ENCODE measurements at places on chromosomes 3 and 15.

DNA sequence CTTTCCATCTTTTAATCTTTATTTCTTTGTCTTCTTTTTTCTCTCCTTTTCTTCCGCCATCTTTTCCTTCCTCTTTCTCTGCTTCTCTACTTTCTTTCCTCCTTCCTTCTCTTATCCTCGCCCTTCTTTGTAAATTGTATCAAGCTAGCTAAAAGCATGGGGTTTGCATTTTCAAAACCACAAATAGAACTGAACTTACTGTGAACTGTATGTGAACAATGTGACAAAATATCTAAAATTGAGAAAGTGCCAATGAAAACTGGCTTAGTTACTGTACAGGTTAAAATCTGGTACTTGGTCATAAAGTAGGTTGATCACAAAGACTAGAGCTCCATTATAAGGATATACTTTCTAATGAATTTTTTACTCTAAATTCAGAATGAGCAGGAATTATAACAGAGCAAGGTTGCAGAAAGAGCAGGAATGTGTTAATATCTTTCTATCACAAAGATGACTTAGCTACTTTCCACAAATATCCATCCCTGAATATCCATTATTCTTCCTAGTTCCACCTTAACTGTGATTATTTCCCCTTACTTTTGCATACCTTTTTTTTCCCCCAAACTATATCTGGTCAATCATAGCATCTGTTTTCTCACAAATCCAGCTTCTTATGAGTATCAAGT lies 122.4 kb downstream of the LSAMP start:
- ATAC-seq = no peak

DNA sequence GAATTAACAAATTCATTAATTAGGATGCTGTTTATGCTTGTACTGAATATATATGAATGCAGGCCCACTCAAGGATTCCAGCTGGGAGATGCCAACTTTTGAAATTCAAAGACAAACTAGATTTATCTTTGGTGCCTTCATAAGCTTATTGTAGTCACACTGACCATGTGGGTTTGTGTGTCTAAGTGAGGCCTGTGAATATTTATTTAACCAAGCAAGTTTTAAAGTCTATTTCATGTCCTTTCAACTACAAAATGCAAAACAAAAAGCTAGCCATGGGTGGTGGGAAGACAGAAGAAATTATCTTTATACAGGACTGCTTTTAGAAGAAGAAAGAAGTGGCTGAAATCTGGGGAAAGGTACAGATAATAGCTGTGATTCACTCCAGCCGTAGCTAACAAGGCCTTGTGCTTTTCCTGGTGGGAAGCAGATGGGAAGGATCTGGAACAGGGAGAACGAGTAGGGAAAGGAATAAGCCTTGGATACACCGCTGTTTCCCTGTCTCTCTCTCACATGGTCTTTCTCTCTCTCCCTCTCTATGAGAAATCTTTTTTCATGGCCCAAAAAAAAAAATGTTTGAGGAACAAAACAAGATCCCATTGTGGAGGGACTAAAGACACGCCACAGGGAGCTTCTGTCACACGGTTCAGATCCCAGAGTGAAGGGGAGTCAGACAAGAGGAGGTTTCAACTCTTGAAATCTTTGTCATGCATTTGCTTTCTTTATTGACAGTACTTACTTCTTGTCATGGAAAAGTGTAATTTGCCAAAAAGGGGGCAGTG lies 225.5 kb downstream of the RORA start:
- ATAC-seq = no peak

DNA sequence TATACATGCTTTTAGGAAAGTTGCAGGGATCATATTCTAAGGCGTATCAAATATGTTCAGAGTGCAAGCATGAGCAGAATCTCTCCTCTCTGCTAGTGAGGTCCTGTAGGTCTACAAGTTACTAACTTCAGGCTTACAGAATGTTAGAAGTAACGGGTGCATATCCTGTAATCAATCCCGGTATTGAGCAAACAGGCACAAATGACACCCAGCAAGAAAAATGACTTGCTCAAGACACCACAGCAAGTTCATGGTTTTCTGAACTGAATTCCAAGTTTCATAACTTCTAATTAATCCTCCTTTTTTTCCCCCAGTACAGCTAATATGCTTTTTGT lies 353.9 kb upstream of the TPRG1 start:
- ATAC-seq = no peak

DNA sequence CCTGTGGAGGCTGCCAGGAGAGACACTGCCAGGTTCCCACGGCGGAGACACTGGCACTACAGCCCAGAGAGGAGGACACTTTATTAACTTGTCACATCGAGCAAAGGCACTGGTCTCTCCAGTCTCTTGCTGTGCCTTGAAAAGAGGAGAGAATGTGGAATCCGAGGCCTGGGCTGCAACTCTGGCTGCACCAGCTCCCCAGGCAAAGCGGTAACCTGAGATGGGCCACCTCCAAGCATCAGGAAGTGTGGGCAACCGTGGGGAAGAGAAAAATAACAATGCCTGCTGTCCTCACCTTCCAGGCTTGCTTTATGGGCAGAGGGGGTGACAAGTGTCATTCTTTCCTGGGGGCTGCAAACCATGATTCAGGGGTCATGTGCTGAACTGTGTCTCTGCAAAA lies 91.6 kb upstream of the RGMA start:
- ATAC-seq = no peak

- ATAC-seq = no peak
Observed at GRCh38 chr3:54863366-54863765, 64.5 kb downstream of the LRTM1 start.

DNA sequence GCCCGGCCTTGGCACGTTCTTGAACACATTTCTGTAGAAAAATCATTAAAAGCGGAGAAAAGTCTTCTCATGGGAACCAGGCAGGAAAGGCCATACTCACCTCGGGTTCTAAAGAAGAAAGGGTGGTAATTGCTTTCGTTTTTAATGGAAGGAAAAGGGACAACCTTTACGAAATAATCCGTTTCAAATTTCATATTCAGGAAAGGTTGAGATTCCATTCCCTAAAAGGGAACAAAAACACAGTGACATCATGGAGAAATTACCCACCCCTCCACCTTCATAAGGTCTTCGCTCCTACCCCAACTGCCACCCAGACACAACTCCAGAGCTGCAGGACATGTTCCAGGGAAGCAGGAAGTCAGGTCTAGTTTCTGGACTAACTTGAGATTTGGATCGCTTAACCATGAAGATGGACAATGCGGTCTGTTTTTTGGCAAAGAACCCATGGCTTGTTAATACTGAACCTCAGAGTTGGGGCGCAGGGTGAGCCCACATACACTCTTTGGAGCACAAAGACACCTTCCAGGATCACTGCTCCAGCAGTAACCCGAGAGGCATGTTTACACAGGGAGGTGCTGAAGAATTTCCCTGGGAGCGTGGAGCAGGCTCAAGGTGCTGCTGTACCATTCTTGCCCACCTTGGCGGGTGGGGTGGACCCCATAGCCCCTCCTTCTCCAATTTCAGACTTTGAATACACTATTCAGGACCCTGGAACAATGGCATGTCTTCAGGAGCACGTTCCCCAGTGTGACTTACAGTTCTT lies 49.2 kb downstream of the SPATA12 start:
- ATAC-seq = no peak

DNA sequence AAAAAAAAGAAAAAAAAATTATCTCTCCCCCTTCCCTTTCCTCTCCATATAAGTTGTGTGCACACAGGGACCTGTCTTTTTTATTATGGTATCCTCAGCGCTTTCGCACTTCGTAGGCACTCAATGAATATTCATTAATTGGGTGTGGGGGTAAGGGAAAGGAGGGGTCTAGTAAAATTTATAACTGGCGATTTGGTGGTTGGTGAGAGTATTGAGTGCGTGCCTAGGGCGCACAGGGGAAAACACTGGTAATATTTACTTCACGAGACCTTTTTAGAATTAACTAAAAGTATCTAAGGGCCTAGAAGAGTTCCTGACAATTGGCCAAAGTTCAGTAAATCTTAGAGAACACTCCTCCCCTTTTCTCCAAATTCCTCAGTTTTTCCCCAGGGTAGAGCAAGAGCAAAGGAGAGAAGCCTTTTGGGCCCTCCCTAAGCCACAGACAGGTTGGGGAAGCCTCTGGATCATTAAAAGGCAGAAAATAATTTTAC lies 25.7 kb downstream of the TYRO3 start:
- ATAC-seq = no peak

DNA sequence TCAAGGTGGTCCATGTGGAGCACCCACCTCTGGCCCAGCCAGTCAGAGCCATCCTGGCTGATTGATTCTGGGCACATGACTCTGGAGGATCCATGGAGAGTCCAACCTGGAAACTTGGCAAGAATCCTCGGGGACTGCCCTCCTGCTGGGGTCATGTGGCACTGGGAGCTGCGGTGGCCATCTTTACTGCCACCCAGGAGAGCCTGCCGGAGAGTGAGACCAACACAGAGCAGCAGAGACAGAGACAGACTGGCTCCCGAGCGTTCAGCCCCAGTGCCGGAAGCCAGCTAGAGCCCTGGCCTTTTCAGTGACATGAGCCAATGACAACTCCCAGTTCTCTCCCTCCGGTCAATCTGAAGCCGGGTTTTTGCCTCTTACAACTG lies 11.5 kb upstream of the GATA2 start:
- ATAC-seq = no peak

DNA sequence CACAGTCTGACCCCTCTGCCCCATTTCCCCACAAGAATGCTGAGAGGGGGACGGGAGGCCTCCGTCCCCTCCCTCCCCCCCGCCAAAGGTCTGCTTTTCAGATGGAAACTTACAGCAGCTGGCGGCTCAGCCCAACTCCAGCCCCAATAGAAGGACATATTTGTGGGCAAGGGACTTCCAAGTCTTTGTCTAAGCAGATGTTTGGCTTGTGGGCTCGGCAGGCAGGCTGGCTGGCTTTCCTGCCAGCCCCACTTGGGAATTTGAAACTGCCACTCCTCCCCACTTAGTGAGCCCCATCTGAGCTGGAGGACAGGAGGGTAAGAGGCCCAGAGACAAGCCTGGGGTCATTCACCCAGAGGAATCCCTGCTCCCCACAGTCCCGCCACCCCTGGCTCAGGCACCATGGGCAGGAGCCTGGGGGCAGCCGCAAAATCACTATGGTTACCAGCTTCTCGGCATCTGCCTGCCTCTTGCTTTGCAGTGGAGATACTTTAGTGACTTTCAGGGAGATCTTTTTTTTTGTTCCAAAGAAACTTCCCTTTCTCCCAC lies 53.6 kb downstream of the LMCD1 start:
- no peak for ATAC-seq

DNA sequence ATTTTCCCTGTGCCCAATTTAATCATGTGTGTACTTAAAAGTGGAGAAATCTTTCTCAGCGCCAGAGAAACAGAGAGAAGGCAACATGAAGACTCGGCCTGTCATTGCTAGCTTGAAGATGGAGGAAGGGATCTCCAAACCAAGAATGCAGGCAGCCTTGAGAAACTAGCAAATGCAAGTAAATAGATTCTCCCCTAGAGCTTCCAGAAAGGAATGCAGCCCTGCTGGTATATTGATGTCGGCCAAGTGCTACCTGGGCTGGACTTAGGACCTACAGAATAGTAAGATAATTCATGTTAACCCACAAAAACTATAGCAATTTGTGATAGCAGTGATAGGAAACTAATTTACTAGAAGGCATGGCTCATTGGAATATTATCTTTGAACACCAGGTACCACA lies 150.9 kb upstream of the ABI3BP start:
- ATAC-seq = no peak

- no peak for ATAC-seq
Observed at GRCh38 chr3:39519554-39520288, 52.2 kb downstream of the MOBP start.

DNA sequence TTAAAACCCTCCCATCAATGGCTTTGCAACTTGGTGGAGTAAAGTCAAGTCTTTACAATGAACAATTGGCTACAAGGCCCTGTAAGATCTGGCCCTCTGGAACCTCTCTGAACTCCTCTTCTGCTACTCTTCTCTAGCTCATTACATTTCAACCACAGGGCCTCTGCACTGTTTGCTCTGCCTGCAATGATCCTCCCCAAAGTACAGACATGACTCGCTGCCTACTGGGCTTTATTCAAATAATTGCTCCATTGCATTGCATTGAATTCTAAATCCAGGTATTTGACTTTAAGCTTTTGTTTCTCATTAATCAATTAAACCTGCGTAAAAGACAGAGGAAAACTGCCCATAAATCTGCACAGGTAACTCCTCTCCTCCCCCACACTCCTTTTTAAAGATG lies 96.7 kb downstream of the CD47 start:
- no peak for ATAC-seq

DNA sequence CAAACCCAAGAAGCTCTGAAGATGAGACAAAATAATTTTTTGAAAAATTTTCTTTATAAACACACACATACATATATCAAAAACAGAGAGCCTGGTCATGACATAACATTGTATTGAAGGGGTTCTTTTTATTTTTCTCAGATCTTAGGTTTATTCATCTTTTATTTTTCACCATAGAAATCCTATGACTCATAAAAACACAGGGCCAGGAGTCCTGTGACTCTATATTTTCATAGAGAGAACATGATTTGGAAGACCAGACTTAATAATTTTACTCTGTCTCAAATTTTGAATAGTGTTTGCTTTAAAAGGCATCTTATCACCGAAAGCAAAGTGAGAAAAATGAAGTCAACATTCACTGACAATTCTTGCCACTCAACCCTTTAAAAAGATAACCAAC lies 57.7 kb downstream of the SUCNR1 start:
- no peak for ATAC-seq

DNA sequence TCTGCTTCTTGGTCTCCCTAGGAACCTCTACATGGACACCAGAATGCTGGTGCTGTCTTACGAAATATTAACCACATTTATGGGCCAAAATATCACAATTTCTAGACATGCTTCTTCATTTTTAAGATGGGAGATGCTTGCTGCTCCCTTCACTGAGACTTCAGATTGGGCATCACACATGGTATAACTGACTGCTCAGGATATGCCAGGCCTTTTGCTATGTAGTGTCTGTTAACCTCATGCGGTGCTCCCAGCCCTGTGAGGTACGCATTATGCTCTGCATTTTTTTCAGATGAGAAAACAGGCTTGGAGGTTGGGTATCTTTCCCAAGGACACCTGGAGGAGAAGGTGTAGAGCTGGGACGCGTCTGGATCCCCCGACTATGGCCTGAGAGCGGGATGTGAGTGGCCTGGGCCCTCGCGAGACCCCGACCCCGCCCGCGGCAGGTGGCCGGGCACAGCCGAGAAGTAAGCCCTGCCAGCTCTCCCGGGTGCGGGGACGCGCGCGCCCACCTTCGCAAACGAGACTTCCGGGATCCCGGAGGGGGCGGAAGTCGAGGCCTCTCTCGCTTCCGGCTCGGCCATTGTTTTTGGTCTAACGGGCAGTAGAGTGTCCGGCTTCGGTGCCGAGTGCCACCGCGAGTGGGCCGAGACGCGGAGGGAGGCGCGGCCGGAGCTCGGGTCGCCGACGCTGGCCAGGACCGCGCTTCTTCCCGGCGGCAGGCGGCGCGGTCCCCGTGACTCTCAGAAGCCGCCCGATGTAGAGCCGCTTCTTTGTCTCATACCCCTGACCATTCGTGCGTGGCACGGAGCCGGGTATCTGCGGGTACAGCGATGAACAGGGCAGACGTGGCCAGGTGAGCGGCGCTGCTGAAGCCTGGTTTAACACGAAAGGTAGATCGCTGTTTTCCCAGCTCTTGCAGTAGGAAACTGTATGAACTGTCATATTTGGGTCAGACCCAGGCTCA lies at the start of gene ZKSCAN7:
Gene ZKSCAN7 (plus strand): TSS at position 568 of the 967 bp plus-strand sequence. CDS start 1,855 bp downstream, outside the sequence.
- ATAC-seq = peak; percentile 77
